ENCODE measurements at places on chromosomes 6 and 20.

DNA sequence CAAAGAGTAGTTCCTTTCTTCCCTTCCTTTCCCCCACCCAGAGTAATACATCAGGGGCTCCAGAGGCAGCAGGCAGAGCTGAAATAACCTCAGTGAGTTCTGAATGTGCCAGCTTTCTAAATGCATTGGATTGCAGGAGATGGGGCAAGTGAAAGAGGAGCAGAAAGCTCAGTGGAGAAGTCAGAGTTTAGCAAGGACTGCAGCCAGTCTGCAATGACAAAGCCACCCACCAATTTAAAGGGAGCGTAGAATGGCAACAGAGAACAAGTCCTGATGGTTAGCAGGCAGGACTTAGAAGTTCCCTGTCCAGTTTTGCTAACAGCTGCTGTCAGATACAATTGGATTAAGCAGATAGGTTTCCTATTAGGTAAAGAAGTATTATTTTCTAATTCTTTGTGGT, 203.4 kb upstream of the RIN2 start:
- no peak for DNase-seq

GRCh38 chr6:31651602-31652191, 764 bp downstream of the BAG6 start:
- DNase-seq = peak; percentile 85

DNA sequence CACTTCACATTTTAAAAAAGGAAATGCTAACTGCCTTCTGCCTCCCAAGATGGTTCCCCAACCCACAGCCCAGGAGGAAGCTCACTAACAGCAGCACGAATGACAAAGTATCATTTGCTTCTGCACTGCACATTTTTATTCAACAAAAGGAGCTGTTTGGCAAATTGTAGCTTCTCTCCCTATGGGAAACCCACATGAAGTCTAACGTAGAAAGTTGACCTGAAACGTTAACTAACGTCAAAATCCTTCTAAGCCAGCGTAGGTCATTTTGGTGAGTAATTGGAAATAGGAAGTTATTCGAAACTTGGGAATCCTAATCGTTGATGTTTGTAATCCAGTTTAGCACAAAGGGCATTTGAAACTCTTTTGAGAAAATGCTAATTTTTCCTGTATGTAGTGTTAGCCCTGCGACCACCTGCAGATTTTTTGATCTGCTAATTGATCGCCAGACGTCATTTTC, 2.9 kb downstream of the SALL4 start:
- no peak for DNase-seq

DNA sequence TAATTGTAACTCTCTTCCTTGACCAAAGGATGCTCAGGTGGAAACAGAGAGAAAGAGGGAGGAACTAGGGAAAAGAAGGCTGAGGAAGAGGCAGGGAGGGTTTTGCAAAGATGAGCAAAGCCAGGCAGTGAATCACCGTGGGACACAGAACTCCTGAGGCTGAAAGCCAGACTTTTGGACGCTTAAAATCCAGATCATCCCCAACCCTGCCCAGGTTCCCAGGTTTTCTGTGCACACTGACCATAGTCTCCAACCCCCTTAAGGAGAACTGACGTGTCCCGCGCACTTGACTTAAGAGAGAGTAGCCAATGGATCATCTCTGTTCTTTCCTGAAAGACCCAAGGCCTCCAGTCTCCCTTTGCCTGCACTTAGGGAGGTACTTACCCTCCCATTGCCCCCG, 75.3 kb downstream of the LRFN2 start:
- DNase-seq = no peak
